ENCODE measurements at places on chromosomes 1 and 21.
A peak's percentile ranks its signal among the peaks of the same experiment; 100 is the strongest.

GRCh38 chr21:45277101-45278045 is 10.3 kb downstream of the POFUT2 start:
- no peak for DNase-seq

- DNase-seq, result no peak
These were observed 95.0 kb downstream of the EPHB2 start for GRCh38 chr1:22805672-22806038.

DNA sequence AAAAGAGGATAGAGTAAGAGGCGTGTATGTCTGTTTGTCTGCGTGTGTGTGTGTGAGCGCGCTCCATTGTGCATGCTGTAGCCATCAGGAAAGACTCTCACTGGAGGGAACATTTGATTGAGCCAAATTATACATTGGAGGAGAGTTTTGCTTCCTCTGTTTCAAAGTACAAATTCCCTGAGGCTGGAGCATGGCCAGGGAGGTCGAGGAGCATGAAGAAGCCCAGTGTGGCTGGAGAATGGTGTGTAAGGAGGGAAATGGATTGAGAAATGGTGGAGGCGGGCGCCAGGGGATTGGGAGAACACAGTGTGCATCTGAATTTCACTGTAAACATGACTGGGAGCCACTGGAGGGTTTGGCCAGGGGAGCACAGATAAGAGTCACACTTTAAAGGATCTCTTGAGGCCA is 22.1 kb upstream of the EFNA1 start:
- no peak for DNase-seq

GRCh38 chr1:230337266-230337665 is 88.9 kb downstream of the PGBD5 start:
- DNase-seq, result no peak

DNA sequence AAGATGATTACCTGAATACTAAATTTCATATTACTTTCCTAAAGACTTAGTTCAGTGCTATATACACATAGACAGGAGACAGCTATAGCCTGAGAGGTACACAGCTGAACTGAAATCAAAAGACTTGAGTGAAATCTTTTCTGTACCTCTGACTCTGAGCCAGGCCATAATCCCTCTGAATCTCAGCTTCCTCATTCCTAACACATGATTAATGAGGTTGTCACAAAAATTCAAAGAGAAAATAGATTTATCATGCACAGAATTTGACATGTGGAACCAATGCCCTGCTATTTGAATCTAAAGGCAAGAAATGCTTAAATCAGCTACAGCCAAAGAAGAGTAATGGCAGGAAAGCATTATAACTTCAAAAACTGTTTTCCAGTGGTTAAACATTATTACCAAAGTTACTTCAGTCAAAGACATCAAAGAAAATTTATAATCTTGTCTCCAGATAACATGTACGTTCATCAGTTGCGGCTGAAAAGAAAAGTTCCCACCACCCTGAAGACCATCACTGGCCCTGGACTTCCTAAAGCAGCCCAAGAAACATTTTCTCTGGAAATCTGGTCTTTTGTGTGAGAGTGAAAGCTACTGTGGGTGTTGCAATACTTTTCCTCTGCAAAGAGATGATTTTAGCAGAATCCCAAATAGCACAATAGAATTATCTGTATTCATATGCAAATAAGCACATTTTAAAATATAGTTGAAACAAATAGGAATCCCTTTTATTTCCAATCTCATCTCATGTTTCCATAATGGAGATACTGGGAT is 13.8 kb upstream of the ATP1A1 start:
- DNase-seq, result no peak

- DNase-seq, result peak; percentile 92
These were observed at the start of gene DNAH14 for GRCh38 chr1:224929335-224930237. TSS of gene DNAH14 (plus strand) at chr1:224929675. CDS start at chr1:224952703, 23,028 bp downstream.

GRCh38 chr1:106465666-106466065 is 590.8 kb upstream of the PRMT6 start:
- DNase-seq, result no peak

DNA sequence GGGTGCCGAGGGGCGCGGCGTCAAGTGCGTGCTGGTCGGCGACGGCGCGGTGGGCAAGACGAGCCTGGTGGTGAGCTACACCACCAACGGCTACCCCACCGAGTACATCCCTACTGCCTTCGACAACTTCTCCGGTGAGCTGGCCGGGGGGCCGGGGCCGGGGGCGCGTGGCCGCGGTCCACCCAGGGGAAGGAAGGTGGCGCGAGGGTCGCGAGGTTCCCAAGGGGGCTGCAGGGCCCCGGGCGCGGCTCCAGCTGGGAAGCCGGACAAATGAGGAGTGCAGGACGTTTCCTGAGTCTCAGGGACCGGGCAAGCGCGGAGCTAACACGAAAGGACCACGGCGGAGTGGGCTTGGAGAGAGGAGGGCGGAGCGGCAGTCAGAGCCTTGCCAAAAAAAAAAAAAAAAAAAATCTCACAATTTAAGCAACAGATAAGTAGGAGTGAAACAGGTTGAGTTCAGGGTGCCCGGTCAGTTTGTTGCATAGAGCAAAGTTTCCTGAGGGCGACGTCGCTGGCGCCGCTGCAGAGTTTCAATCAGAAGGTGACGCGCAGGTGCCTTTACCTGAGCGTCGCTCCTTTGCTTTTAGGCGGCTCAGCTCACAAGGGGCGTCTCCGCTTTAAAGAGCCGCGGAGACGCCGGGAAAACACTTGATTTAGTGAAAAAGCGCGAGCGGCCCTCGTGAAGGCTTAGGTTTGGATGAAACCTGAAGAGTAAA is 750 bp downstream of the RHOU start:
- DNase-seq, result peak; percentile 8

GRCh38 chr21:41825216-41825615 is 53.9 kb downstream of the PRDM15 start:
- DNase-seq, result no peak

DNA sequence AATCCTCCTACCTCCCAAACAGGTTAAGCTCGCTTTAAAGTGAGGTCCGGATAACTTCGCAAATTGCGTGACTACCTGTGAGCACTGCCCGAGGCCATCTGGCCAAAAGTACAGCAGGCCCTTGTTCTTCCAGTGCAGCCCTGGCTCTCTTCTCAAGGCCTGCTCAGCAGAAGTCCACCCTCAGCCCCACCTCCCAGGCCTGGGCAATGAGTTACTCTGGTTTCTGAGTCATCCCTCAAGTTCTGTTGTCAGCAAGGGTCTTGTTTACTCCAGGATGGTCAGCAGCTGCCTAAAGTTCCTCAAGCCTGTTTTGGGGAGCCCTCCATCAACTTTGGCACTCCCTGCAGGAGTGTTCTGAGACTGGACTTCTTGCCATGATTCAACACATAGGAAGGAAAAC is 101.7 kb downstream of the BCAR3 start:
- DNase-seq, result peak; percentile 60

- DNase-seq, result no peak
These were observed 1.3 kb upstream of the C1orf226 start for GRCh38 chr1:162380061-162380846.

DNA sequence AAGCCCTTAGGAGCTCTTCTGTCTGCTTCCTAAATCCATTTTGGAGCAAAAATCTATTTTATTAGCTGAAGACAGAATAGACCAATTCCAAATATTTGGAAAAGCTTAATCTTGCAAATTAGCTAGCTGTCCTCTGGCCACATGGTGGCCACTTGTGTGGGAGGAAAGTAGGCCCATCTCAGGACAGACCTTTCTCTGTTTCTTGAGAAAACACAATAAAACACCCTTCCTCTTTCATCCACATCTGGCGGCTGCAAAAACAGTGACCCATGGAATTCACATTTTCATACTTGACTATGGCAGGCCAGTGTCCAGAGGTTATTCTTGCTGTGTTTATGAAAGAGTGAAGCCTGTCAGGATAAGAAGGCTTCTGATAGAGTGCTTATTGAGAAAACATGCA is 275.6 kb downstream of the PLPP3 start:
- DNase-seq, result no peak

DNA sequence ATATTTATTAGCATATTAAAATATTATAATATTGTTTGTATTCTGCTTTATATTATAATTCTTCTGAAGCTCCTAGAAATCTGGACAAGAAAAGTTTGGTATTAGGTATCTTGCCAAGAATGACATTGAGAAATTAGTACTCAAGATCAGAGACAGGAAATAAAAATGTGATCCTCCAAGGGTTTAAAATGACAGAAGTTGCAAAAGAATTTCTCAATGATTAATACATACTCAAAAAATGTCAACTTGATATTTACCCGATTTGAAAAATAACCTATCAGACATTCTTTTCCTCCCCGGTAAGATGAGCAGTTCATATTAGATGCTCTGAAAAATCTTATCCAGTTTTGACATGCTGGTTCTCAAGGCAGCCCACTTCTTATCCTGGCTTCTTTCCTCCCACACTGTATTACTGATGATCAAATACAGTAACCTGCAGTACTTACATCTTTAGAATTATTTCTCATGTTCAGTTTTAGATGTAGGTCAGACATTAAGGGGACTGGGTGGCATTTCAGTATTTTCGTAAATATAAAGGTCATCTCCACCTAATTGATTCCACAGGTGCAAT is 55.3 kb downstream of the CACHD1 start:
- DNase-seq, result no peak

- DNase-seq, result no peak
These were observed 358.4 kb downstream of the NTNG1 start for GRCh38 chr1:107499139-107499744.

- DNase-seq, result no peak
These were observed 459.3 kb downstream of the PLPP3 start for GRCh38 chr1:56120021-56120420.

DNA sequence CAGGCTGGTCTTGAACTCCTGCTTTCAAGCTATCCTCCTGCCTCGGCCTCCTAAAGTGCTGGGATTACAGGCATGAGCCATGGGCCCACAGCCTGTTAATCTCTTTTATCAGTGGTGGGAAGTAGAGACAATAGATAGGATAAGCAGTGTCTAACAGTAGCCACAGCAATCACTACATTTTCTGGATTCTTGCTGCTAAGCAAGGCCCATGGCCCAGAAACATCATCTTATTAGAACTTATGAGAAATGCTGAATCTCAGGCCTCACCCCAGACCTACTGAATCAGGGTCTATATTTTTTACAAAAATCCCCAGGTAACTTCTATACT is 29.7 kb downstream of the IGFN1 start:
- DNase-seq, result no peak

DNA sequence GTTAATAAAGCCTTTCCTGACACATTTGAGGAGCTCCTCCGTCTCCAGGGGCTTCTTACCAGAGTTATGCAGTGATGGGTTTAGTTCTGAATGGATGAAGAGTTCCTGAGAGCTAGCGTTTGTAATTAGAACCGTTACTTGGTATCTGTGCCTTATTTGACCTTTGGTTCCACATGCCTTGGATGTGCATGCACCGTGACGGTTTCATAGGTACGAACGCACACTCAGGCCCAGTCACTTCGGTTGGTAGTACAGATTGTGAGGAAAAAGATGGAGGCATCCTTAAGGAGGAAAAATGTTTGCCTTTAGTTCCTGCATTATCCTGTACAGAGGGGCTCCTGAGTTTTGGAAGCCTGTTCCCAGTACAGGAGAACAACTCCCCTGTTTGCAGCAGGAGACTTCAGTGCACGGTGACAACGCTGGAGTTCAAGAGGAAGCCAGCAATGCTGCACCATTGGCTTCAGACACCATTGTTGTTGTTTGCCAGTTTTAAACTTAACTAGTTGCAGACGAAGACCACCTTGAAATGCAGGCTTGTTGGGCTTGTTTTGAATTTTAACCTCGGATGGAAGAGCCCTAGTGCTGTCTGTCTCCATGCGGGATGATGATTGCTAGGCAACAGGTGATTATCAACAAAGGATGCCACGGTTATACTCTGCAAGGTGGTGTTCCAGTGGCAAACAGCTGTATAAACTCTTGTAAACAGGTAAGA is 8.2 kb downstream of the RBM15 start:
- DNase-seq, result no peak

DNA sequence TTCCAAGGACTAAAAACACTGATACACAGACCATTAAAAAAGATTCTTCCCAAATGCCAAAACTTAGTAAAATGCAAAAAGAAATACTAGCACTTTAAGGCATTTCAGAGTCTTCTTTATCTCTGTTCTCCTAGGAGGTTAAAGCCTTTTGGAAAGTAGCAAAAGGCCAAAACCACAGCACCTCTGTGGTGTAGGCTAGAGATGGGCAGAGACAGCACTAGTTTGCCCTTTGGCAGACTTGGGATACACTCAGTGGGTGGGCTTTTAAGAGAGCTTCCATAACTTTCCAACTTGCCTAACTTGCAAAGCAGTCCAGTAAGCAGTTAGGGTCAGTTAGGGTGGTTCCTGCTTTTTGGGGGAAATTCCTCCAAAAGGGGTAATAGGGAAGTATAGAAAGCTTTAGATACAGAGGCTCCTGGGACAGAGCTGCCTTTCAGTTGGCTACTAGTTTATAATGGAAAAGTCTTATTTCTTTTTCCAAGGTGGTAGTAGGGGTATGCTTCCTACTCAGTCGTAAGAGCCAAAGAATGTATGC is 17.9 kb upstream of the PTCH2 start:
- DNase-seq, result no peak

DNA sequence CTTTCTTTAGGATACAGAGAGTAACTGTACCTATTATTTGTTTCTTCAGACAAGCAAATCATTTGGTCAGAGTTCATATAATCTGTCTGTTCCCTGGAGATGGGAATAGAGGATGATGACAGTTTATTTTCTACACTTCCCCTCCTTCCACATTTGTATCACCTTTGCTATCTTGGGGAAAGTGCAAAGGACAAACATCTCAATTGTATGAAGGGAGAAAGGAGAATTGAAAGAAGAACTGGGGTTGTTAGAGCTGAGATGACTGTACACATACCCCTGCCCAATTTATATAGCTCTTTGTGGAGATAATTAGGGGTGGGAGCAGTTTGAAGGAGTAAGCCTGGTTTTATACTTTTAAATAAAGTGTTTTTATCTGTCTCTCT is 14.0 kb downstream of the POLR3GL start:
- no peak for DNase-seq

DNA sequence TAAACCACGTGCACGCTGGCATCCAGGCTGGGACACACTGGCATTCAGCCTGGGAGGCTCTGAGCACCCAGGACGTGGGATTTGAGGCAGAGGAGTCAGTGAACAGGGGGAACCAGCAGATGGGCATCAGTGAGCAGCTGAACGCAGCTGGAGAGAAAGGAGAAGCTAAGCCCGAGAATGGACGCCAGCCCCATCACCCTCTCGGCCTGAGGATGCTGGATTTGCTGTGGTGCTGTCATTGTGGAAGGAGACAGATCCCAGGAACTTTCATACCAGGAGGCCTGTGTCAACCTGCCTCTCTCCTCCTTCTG is 132.8 kb downstream of the PGBD5 start:
- DNase-seq, result no peak

DNA sequence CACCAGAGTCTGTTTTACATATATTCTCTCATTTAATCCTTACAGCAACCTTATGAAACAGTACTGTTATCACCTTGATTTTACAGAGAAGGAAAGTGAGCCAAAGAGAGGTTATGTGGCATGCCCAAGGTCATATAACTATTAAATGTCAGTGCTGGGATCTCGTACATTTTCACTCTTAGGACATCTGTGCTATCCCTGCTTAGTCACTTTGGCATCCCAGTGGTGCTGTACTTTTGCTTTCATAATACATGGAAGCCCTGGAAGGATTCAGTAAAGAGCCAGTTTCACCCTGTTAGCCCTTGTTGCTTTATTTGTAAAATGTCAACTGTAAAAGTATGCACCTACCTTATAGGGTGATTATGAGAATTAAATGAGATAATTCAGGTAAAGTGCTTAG is 104.4 kb downstream of the NFIA start:
- no peak for DNase-seq

GRCh38 chr1:18385239-18385790 is 95.4 kb upstream of the KLHDC7A start:
- no peak for DNase-seq

- no peak for DNase-seq
These were observed 52.9 kb downstream of the OSBPL9 start for GRCh38 chr1:51669816-51670215.

GRCh38 chr21:18954441-18954844 is 550.9 kb upstream of the TMPRSS15 start:
- no peak for DNase-seq

Measured in ACHN (cell line).